ENCODE measurements at places on chromosomes 6 and 20.

- DNase-seq, result no peak
Measured at GRCh38 chr20:6668546-6668945, 98.9 kb upstream of the BMP2 start.

- DNase-seq, result no peak
Measured at GRCh38 chr6:117956386-117956785, 49.3 kb downstream of the SLC35F1 start.

GRCh38 chr6:46954837-46955451, 33.2 kb upstream of the ADGRF5 start:
- no peak for DNase-seq

- DNase-seq, result no peak
Measured at GRCh38 chr6:107977283-107977682, 19.3 kb upstream of the SEC63 start.

GRCh38 chr6:14270925-14271788, 153.6 kb downstream of the CD83 start:
- no peak for DNase-seq

GRCh38 chr6:125968493-125968892, 11.9 kb downstream of the HINT3 start:
- DNase-seq, result no peak

- DNase-seq, result no peak
Measured at GRCh38 chr20:41848180-41848579, 230.0 kb upstream of the CHD6 start.

DNA sequence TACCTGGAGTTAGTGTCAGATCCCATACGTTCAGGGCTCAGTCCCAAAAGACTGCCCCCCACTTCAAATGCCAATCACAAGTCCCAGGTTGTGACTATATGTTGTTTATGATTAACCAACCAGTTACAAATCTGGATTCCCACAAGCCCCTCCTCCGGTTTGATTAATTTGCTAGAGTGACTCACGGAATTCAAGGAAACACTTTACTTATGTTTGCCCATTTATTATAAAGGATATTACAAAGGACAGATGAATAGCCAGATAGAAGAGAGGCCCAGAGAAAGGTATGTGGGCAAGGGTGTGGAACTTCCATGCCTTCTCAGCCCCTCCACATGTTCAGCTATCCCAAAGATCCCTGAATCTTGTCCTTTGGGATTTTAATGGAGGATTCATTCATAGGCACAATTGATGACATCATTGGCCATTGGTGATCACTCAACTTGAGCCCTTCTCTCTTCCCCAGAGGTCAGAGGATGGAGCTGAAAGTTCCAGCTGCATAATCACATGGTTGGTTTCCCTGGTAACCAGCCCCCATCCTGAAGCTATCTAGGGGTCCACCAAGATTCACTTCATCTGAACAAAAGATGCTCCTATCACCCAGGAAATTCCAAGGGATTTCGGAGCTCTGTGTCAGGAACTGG, 2.0 kb downstream of the ECT2L start:
- DNase-seq, result no peak

GRCh38 chr6:106536851-106537250, 92.4 kb downstream of the RTN4IP1 start:
- DNase-seq, result no peak

GRCh38 chr6:90677440-90677839, 90.6 kb upstream of the MAP3K7 start:
- DNase-seq, result no peak

GRCh38 chr6:23547851-23548250, 578.2 kb upstream of the NRSN1 start:
- no peak for DNase-seq

DNA sequence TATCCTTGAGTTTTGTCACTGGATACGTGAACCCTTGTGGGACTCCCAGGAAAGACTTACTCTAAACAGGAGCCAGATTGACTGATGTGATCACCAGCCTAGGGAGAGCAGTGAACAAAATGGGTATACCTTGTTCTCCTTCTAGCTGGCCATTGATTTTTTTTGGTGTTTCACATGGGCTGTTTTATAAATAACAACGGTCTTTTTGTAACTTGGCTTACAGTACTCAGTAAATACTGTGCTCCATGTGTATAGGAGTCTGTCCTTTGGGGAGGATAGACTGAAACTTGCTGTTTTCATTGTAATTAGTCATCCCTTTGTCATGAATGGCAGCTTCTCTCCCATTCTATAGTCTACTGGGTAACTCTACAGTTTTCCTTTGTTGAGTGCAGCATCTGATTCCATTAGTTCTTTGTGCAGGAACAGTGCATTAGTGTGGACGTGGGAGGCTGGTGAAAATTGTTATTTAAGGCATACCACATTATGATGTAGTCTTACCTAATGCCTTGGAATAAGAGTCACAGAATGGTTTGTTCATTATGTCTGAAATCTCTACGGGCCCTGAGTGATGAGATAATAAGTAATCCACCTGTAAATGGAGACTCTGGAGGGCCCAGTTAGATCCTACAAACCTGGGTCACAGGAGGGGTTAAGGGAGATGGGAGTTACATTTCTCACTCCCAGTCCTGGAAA, 89.5 kb downstream of the TIAM2 start:
- DNase-seq, result no peak

- no peak for DNase-seq
Measured at GRCh38 chr6:43970913-43971775, 156.1 kb downstream of the MRPL14 start.

GRCh38 chr6:145531032-145531431, 204.3 kb downstream of the EPM2A start:
- no peak for DNase-seq

DNA sequence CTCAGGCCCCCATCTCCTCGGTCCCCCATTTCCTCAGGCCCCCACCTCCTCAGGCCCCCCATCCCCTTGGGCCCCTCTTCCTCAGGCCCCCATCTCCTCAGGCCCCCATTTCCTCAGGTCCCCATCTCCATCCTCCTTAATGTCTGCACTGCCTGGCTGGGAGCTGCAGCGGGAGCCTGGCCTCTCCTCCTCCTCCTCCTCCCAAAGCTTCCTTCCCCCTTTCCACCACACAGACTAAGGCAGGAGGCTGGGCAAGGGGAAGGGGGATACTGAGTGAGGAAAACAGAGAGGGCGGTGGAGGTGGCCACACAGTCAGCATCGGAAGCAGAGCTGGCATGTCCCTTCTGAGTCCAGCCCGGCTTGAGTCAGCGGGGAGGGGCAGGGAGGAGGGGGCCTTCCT, 122.6 kb upstream of the RPS6KA2 start:
- DNase-seq, result no peak

DNA sequence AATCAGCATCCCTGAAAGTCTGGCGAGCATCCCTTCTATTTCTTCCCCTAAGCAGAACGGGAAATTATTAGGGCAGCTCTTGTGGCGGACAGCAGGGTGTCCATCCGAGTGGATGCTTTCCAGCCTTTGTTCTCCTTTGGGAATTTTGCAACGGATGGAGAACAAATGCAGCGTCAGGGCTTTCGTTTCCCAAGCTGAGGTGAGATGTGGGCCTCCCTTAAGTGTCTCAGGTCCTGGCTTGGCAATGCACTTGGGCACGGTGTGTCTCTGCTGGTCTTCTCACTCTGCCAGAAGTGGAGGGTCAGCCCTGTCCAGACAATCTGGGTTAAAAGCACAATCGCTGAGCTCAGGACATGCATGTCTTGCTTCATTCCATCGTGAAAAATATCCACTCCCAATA, 43.5 kb downstream of the FOXA2 start:
- no peak for DNase-seq

DNA sequence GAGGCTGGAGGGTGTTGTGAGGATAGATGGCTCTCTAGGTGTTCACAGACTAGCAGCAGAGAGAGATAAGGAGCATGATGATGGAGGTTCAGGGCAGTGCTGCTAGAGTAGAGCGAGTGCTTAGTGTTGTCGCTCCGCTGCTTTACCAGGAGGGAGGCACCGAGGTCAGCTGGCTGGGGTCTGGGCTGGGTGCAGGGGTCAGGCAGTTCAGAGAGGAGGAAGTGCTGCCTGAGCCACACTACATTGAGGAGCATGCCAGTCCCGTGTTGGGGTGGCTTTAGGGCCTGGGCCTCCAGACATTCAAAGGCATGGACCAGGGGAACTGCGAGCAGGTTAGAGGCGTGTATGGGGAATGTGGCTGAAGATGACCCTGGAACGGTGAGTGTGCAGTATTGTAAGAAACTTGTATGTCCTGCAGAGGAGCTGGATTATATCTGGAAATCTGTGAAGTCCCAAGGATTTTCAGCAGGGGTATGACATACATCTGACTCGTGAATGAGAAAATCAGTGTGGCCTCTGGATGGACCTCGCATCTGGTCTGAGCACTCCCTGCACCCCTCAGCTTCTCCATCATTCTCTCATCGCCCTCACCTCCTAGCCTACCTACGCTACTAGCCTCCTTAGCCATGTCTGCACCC, 66.9 kb downstream of the IGF2R start:
- no peak for DNase-seq

- DNase-seq, result no peak
Measured at GRCh38 chr6:170144571-170145271, 146.2 kb downstream of the DLL1 start.

DNA sequence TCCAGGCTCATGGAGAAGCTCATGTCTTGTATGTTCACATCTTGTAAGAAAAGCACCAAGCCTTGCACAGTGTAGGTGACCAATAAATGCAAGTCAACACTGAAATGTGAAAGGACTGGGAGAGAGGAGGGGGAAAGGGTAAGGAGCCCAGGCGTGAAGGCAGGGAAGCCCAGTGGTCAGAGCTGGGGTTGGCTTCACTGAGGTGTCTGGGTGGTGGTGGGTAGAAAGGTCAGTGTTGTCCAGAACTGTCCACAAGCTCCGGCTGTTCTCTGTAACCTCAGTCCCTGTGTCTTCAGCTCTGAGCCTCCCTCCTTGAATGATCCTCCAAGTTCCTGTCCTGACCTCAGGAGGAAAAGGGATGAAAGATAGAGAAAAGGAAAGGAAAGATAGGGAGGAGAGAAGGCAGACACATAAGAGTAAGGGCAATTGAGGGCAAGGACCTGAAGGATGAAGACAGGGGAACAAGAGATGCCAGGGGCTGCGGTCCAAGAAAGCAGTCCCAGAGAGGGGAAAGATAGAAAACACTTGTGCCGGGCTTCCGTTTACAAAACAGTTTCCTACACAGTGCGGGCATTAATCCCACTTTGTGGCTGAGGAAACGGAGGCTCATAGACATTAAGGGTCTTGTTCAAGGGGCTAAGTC, 2.4 kb upstream of the TNXB start:
- DNase-seq, result no peak

DNA sequence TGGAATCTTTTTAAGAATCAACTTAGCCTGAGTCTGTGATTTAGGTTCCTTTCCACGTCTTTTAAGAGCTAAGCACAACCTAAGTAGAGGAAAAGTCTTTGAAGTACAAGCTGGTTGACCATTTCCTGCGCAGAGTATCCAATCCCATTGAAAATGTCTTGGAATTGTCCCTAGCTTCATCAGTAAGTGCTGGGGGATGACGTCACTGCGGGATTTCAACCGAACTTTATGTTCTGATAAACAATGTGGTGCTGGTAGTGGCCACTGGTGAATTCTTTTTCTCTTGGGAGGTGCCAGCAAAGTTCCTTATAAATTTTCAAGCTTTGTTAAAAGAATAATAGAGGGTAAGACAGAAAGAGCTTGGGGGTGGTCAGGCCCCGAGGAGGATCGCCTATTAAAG, 69.2 kb downstream of the PDE7B start:
- DNase-seq, result no peak

GRCh38 chr6:27630727-27631608, 158.1 kb upstream of the ZNF184 start:
- DNase-seq, result no peak

DNA sequence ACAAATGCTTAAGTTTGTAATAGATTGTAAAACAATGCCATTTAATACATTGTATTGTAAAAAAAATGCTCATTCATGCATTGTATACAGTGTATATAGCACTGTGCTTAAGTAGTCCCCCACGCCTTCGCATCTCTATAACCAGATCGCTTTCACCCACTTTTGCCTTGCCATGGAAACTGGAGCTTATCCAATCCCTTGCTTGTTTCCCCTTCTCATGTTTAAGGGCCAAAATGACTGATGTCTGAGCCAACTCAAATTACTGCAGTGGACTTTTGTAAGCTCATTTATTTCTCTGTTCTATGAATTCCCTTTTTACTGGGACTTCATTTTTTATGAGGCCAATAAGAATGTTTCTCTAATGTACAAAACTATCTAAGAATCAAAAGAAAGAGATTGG, 730.9 kb upstream of the GJE1 start:
- no peak for DNase-seq

DNA sequence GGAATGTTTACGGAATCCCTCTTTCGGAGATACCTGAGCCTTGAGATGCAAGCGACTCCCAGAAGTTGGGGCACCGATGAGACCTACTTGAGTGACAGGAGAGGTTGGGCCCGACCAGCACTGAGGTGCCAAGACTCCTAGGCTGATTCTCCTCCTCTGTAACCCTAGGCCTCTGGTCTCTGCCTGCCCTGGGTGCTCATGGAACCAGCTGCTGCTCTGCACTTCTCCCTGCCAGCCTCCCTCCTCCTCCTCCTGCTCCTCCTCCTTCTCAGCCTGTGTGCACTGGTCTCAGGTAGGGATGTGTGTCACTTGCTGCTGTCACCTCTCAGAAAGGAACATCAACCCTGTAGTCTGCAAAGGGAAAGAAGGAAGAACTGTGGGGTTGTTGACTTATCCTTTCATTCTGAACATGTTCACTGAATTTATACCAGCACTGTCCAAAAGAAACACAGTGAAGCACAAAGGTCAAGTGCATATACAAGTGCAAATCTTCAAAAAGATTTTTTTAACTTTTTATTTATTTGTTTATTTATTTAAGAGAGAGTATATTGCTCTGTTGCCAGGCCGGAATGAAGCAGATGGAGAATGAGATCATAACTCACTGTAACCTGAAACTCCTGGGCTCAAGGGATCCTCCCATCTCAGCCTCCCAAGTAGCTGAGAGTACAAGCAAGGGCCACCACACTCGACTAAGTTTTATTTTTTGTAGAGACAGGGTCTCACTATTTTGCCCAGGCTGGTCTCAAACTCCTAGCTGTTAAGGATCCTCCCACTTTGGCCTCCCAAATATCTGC, 913 bp downstream of the BTN2A2 start:
- no peak for DNase-seq

- no peak for DNase-seq
Measured at GRCh38 chr20:48181261-48181935, 396.1 kb upstream of the SULF2 start.

DNA sequence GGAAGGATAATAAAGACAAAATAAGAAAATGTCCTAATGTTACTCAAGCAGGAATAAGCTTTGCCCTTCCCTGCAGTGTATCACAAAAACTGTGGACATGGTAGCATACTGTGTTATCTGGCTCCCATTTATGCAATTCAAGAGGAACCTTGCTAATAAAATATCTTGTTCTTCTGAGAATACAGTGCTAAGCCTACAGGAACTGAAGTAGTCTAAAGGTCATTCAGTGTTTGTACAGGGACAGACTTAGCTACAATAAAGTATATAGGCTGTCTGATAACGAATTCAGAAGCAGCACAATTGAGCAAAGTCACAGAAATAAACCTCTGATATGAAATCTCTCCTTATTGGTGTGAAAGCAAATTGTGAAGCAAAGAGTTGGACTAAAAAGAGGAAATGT, 59.6 kb upstream of the SDHAF4 start:
- no peak for DNase-seq

Data from stimulated activated CD4-positive, alpha-beta T cell treated with anti-CD3 and anti-CD28 coated beads, Interleukin-1b, Interleukin-23, amount 100 ng/mL, for 1 hour (primary cell).